HEK293T (cell line): ENCODE measurements at places on chromosomes 3 and 15.

GRCh38 chr3:111692593-111693552, 97.7 kb upstream of the ZBED2 start:
- no peak for DNase-seq

- DNase-seq = no peak
These were observed 8.4 kb upstream of the RPS17 start for GRCh38 chr15:82548700-82549099.

DNA sequence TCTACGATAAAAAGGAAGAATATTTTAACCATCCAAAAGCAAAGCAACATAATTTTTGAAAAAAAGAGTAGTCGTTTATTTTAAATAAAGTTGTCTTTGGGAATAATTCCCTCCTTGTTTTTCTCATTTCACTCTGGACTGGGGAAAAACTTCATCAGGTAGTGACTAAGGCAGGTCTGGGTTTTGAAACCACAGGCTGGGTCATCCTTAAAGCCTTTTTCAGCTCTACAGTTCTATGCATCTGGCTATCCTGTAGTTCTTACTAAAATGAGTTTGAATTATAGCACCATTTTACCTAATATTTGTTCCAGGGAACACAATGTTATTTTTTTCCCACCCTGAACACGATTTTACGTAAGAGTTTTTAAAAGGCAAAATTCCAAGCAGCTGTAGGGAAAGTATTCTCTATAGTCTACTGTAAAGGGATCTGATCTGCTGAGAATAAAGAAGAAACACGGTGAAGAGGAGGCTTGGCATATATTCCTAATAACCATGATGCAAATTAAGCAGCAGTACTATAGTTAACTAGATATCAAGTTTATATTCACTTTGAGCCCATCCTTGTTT, 107.7 kb downstream of the OSBPL10 start:
- no peak for DNase-seq

- DNase-seq = peak; percentile 10
These were observed 72.0 kb upstream of the LSAMP start for GRCh38 chr3:116517308-116517707.

GRCh38 chr15:100733101-100733842, 130.9 kb downstream of the ASB7 start:
- DNase-seq = no peak

GRCh38 chr15:78195735-78196201, 38.6 kb downstream of the ACSBG1 start:
- peak; percentile 75 for DNase-seq
